ENCODE measurements at places on chromosomes 7 and 10. TPM values are rescaled to one million over a fixed set of nuclear protein-coding genes. Genes with fewer than 3 reads are reported as not detected.

DOCK1 gene
- total RNA-seq: 31.8 TPM

TFR2 gene
- 0.97 TPM for total RNA-seq

BEND7 gene
- total RNA-seq: 2.0 TPM

C10orf67 gene
- total RNA-seq: 0.18 TPM

NEBL gene
- 33.9 TPM for total RNA-seq

TMEM273 gene
- 2.9 TPM for total RNA-seq

SH2D4B gene
- not detected for total RNA-seq

IFIT1 gene
- total RNA-seq: 4.2 TPM

SRGN gene
- 64.1 TPM for total RNA-seq

TASOR2 gene
- 35.6 TPM for total RNA-seq

TFPI2 gene
- total RNA-seq: not detected

ZPBP gene
- not detected for total RNA-seq

ANKRD30A gene
- total RNA-seq: not detected

WDR86 gene
- 4.6 TPM for total RNA-seq

MRC1 gene
- 27.8 TPM for total RNA-seq

CLDN4 gene
- total RNA-seq: 436 TPM
